Smooth muscle cell of the brain vasculature (primary cell): ENCODE measurements at places on chromosomes 13 and 19.

DNA sequence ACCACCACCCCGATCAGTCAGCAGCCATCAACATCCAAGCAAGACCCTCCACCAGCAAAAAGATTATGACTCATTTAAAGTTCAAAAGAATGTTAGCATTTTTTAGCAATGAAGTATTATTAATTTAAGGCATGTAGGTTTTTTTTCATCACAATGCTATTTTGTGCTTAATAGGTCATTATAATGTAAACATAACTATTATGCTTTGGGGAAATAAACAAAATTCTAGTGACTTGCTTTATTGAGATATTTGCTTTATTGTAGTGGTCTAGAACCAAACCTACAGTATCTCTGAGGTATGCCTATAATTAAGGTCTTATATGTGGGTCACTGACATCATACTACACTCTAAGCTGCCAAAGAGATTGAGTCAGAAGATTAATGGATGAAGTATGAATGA, 20.0 kb downstream of the KLF12 start:
- no peak for DNase-seq

DNA sequence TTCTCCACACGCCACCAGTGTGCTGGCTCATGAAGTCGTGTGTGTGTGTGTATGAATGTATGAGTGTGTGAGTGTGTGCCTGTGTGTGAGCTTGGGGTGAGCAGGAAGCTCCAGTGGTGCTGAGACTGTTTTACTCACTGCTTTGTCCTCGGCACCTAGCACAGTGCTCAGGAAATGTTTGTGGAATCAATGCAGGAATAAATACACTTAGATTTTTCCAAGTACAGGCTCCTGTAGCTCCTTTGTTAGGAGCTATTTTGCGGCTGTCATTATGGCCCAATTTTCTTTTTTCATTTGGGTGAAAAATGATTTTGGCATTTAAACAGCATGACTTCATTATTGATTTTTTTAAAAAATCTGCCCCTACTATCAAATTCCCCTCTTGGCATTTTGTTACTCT, 193.5 kb upstream of the KL start:
- DNase-seq: no peak

GRCh38 chr19:45467456-45468158, at the start of gene FOSB:
FOSB (plus strand) TSS chr19:45467996; CDS start chr19:45468587, 591 bp downstream.
- peak; percentile 81 for DNase-seq

GRCh38 chr13:51726446-51727193, 77.3 kb downstream of the DHRS12 start:
- no peak for DNase-seq

DNA sequence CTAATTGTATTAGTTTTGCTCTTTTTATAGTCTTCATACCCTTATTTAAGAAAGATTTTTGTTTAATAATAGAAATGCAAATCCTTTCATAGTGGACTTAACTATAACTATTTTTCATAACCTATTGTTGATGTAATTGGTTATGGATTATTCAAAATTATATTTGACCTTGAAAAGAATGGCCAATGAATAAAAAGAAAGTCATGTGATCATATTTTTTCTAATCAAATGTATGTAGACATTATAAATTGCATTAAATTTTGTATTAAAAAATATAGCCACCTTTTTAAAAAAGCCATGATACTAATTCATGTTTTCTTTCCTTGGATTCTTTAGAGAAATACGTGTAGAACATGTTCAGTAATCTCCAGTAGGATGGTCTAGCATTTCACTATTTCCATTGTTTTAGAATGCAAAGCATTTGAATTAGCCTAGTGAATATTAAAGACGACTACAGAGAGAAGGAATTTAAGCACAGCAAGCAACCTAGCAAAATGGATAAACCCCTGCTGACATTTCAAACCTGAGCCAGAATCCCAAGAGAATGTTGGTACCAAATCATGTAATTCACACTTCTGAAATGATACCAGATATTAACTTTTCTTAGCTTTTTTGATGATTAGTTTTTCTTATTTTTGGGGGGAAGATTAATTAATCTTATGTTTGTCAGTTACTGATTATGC, 1297.4 kb upstream of the MIR17HG start:
- no peak for DNase-seq
